ENCODE measurements at places on chromosomes 7 and 10.

- no peak for DNase-seq
These were observed 6.3 kb upstream of the C7orf33 start for GRCh38 chr7:148584154-148584827.

GRCh38 chr7:70779321-70779720 lies 352.6 kb upstream of the GALNT17 start:
- DNase-seq, result no peak

GRCh38 chr7:135193615-135194081 lies 17.7 kb downstream of the WDR91 start:
- no peak for DNase-seq

DNA sequence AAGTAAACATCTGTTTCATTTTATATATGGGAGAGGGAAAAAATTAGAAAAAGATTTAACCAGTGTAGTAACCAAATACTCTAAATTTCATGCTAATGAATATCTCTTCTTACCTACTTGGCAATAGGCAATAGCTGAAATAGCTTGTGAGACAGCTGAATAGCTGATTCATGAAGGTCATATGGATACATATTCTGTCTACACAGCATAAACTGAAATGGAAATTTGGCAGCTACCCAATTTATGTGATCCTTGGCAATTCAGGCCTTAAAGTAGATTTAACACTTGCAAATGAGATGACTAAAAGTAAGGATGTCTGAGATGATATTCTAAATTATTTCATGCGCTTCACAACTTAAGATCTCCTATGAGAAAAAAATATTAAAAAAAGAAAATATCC lies 261.2 kb upstream of the SEMA3A start:
- no peak for DNase-seq

DNA sequence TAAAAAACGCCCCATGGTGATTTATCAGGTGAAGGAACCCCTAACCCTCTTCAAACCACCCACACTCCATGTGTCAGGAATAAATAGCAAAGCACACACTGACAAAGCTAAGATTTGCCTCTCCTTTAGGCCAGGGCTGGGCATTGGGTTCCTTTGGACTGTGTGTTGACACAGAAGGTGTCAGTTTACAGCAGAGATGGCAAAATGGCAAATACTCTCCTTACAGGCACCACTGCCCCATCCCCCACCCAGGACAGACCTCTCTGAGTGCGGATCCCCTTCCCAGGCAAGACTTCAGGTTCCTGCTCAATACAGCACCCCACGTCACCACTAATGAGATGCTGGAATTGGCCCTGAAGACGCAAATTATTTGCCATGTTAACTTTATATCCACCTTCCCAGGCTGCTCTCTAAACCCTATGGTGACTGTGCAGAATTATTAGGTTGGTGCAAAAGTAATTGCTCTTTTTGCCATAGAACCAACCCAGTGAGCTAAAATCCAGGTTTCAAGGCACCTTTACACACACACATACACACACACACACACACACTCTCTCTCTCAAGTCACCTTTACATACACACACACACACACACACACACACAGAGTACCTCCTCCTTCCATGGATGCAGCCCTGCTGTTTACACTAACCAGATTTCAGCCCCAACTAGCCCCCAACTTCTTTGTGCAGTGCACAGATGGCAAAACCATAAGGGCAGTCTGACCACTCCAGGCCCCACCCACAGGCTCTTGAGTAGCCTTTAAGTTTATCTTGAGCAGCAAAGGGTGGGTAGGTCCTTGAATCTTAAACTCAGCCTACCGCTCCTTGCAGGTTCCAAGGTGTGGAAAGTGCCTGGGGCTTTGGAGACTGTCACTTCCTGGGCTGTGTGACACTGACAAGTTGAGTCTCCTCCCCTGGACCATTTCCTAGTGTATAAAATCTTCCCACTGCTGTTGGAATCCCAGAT lies 4.0 kb upstream of the ZCCHC24 start:
- no peak for DNase-seq

- DNase-seq, result no peak
These were observed 55.9 kb upstream of the MXI1 start for GRCh38 chr10:110151467-110151866.

GRCh38 chr10:58512491-58513187 lies at the start of gene BICC1:
BICC1 (plus strand) TSS chr10:58512872; CDS start chr10:58513144, 272 bp downstream.
- DNase-seq, result no peak

GRCh38 chr10:27514243-27514642 lies 10.1 kb downstream of the RAB18 start:
- no peak for DNase-seq

DNA sequence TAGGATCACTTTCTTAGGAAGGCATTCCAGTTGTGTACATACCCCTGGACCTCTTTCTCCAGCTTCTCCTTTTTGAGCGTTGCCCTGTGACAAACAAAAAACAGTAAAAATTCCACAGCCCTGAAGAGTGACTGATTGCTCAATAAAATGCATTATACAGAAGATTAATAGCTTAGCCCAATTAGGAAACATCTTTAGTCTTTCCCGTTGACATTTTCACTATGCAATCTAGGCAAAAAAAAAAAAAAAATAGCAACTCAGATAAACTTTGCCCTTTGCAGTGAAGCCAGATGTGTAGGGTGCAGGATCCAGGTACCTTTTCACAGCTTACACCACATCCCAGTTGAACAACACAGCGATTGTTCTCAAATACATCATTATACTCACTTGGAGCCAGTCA lies 17.9 kb downstream of the COL28A1 start:
- DNase-seq, result no peak

GRCh38 chr10:76169246-76169645 lies 737.8 kb downstream of the LRMDA start:
- DNase-seq, result no peak

GRCh38 chr10:26215396-26215934 lies 1.1 kb upstream of the GAD2 start:
- no peak for DNase-seq

DNA sequence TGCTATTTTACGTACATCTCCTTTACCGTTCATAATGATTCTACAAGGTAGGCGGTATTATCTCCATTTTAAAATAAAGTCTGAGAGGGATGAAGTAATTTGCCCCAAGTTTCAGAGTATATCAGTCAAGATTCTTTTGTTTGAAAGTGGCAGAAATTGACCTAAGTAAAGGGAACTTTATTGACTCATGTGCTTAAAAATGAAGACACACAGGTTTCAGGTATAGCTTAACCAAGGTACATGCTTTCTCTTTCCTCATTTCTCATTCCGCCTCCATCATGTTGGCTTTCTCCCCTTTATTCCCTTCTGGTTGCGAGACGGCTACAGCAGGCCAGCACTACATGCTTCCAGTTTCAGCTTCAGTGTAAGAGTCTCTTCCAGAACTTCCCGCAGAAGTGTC lies 77.5 kb downstream of the NOC3L start:
- DNase-seq, result no peak

DNA sequence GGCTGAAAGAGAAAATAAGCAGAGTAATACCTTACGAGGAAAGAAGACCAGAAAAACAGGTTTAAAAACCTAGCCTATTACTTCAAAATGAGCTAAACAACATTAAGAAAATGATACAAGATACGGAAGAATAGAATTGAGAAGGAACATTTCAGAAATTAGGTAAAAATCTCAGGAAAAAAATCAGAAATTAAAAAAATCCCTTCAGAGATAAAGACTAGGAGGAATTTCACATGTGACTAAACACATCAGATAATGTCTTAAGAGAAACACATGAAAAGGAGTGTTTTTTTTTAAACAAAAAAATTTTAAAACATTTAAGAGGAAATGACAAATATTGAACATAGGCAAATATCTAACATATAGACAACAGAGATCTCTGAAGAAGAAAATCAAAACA lies 33.3 kb downstream of the TNPO3 start:
- no peak for DNase-seq

- no peak for DNase-seq
These were observed 699 bp downstream of the CLIP2 start for GRCh38 chr7:74289659-74290552.

GRCh38 chr10:129170812-129171211 lies 296.2 kb upstream of the MGMT start:
- no peak for DNase-seq

GRCh38 chr10:34015700-34016099 lies 681.2 kb upstream of the NRP1 start:
- DNase-seq, result no peak

DNA sequence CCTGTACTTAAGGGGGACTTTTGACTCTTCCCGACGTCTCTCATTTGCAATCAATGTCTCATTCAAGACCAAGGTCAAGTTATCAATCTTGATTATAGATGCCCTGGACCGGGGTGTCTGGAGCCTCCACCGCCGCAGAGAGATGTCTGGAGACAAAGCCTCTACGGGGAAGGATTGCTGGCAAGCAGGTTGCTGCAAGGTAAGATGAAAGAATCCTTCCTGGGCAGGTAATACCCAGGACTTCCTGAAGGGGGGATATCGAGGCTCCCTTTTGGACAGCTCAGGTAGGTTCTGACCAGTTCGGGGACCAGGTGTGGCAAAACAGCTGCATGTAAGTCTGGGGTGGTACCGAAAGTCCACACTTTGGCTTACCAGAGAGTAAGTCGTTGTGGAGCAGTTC lies 12.5 kb upstream of the CUX1 start:
- DNase-seq, result no peak

DNA sequence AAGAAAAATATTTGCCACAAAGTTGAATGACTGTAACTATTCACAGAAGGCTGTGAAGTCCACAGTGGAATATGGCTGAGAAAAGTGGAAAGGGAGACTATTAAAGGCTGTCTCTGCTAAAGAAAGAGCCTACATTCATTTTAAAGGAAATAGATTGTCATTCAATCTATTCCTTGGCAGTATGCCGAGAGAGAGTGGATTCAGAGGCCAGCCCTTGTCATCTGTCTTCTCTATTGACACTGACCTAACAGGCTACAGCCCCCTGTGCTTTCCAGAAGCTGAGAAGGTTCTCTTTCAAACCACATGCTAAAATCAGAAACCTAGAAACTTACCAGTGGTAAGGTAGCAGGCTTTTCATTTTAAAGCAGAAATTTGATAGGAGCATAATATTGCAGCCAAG lies 12.1 kb downstream of the ODAD2 start:
- DNase-seq, result no peak

- DNase-seq, result no peak
These were observed 73.4 kb downstream of the PAPSS2 start for GRCh38 chr10:87733081-87733480.

DNA sequence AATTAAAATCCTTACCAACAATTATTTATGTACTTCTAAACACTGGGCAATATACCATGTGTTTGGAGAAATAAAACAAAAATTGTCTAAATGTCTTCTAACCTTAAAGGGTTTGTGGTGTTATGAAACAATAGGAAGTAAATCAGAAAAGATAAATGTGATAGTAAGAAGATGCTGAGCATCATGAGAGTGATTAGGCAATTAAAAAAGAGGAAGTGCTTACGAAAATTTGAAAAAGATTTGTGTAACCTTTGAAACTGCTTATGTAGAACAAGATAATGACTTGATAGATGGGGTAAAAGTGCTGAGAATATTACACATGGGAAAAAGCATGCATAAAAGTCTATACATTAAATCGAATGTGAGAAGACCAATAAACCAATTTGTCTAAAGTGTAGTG lies 573.4 kb upstream of the CNTNAP2 start:
- no peak for DNase-seq
